Glutamatergic neuron (in vitro differentiated cells): ENCODE measurements at places on chromosomes 1 and 21. TPM values are rescaled to one million over a fixed set of nuclear protein-coding genes. Genes with fewer than 3 reads are reported as not detected.

- H3K36me3 ChIP-seq, result no peaks in the 10 kb centered on the region
- DNase-seq, result no peak
- no peaks in the 10 kb centered on the region for H3K4me1 ChIP-seq
These were observed 131.9 kb upstream of the ATP1B1 start for GRCh38 chr1:168974611-168975010.

- no peaks in the 10 kb centered on the region for H3K36me3 ChIP-seq
- no peak overlapping the region for H3K4me3 ChIP-seq
- no peak overlapping the region for H3K27ac ChIP-seq
- no peak for DNase-seq
- peaks cover 1% of the 10 kb centered on the region for H3K27me3 ChIP-seq
These were observed 16.0 kb downstream of the MIIP start for GRCh38 chr1:12035312-12035711.

- no peak overlapping the region for H3K27ac ChIP-seq
- H3K36me3 ChIP-seq, result no peaks in the 10 kb centered on the region
- no peak overlapping the region for H3K4me3 ChIP-seq
- no peak for DNase-seq
- no peaks in the 10 kb centered on the region for H3K27me3 ChIP-seq
- H3K4me1 ChIP-seq, result peaks cover 6% of the 10 kb centered on the region
These were observed 42.4 kb downstream of the GFI1 start for GRCh38 chr1:92444351-92444750.

KRTAP19-3 gene
- not detected for total RNA-seq
